Activated CD4-positive, alpha-beta T cell treated with anti-CD3 and anti-CD28 coated beads for 36 hours (primary cell): ENCODE measurements at places on chromosomes 11 and 22.

DNA sequence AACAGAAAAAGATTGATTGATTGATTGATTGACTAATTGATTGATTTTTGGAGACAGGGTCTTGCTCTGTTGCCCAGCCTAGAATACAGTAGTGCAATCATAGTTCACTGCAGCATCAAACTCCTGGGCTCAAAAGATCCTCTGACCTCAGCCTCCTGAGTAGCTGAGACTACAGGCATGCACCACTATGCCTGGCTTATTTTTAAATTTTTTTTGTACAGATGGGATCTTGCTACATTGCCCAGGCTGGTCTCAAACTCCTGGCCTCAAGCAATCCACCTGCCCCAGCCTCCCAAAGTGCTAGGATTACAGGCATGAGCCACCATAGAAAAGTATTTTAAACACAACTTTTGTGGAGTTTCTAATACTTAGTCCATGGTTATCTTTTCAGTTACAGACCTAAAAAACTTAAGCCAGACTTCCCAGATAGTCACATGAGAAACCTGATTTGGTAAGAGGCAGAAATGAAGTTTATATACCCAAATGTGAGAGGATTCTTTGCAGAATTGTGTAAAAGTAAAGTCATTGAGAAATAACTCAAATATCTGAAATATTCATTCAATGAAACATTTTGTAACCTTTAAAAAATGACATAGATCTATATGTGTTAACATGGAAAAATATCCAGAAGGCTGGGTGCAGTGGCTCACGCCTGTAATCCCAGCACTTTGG is 186.5 kb downstream of the SWAP70 start:
- no peaks in the 10 kb centered on the region for H3K27me3 ChIP-seq
- peaks cover 10% of the 10 kb centered on the region for H3K36me3 ChIP-seq
- no peaks in the 10 kb centered on the region for H3K4me1 ChIP-seq
- H3K4me3 ChIP-seq: no peak overlapping the region
- H3K27ac ChIP-seq: no peak overlapping the region

DNA sequence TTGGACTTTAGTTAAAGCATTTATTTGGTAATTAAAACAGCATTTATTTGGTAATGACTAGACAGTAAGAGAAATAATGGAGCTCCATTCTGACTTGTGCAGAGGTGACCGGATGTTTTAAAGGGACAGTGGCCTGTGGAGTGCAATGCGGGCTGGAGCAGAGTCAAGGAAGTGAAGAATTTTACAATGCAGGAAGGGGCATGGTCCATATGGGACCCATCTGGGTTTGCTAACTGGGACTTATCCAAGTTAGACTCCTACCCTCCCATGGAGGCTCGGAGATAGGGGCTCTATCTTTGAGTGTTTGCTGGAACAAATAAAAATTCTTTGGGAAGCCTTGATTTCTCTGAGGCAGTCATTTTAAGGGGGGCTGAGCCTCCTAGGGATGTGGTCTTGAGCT is 59.9 kb upstream of the MYO18B start:
- H3K4me3 ChIP-seq: no peak overlapping the region
- H3K27ac ChIP-seq: no peak overlapping the region
- H3K36me3 ChIP-seq: no peaks in the 10 kb centered on the region
- DNase-seq: no peak
- H3K4me1 ChIP-seq: peaks cover 4% of the 10 kb centered on the region

DNA sequence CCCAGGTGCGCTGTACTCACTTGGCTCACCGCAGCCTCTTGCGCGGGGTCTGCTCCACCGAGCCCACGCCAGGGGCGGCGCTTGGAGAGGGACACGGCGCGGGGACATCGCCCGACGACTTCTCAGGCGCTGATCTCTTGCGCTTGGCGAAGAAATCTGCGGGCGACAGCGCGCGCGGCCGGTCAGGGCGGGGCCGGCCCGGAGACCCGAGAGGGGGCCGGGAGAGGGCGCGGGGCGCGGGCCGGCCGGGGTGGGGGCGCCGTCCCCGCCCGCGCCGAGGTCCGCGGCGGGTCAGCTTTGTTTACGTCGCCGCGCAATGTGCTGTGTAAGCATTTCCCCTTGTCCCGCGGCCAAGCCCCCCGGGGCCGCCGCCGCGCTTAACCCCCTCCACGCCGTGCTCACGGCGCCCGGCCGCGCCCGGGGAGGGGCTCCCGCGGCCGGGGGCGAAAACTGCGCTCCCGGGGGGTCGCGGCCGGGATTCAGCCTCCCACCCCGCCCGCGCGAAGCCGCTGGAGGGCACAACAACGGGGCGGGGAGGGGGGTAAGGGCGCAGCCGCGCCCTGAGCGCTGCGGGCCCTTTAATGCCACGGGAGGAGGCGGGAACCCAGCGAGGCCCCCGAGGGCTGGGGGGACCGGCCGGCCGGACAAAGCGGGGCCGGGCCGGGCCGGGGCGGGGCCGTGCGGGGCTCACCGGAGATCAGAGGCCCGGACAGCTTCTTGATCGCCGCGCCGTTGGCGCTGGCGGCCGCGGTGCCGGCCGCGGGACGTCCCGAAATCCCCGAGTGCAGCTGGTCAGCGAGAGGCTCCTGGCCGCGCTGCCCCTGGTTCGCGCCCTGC is 1.4 kb downstream of the CDKN1C start:
- no peak overlapping the region for H3K4me3 ChIP-seq
- peaks cover 5% of the 10 kb centered on the region for H3K27me3 ChIP-seq
- H3K27ac ChIP-seq: no peak overlapping the region
- no peaks in the 10 kb centered on the region for H3K36me3 ChIP-seq
- DNase-seq: no peak

GRCh38 chr11:107669893-107670601 is 41.8 kb downstream of the SLN start:
- DNase-seq: no peak
- no peak overlapping the region for H3K27ac ChIP-seq
- no peaks in the 10 kb centered on the region for H3K36me3 ChIP-seq
- no peaks in the 10 kb centered on the region for H3K4me1 ChIP-seq
- H3K4me3 ChIP-seq: no peak overlapping the region

GRCh38 chr11:86440843-86441242 is 66.2 kb downstream of the CCDC81 start:
- no peak overlapping the region for H3K27ac ChIP-seq
- DNase-seq: no peak
- peaks cover 25% of the 10 kb centered on the region for H3K4me1 ChIP-seq
- H3K27me3 ChIP-seq: no peaks in the 10 kb centered on the region
- H3K4me3 ChIP-seq: no peak overlapping the region

- peaks cover 20% of the 10 kb centered on the region for H3K27me3 ChIP-seq
- H3K36me3 ChIP-seq: no peaks in the 10 kb centered on the region
- H3K4me3 ChIP-seq: no peak overlapping the region
- no peak overlapping the region for H3K27ac ChIP-seq
Observed at GRCh38 chr11:19953909-19954308, 206.4 kb downstream of the DBX1 start.

DNA sequence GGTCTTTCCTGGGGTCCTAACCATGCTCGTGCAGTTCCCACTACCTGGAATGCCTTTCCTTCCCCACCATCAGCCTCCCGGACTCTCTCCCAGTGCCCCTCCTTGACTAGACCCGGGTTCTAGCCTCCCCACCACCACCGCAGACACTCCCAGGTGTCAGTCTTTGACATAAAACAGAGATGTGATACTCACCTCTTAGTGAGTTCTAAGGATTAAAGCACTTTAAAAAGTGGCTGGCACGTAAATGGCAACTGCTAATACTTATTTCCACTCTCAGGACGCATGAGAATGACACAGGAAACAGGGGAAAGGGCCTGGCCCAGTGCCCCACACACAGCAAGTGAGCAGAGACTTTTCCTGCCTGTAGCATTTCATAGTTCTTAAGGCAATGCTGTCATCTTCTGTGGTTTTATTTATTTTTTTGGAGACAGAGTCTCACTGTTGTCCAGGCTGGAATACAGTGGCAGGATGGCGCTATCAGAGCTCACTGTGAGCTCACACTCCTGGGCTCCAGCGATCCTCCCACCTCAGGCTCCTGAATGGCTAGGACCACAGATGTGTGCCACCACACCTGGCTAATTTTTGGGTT is 1.9 kb upstream of the SLC25A45 start:
- H3K36me3 ChIP-seq: peaks cover 10% of the 10 kb centered on the region
- peak overlapping the region; percentile 78 for H3K4me3 ChIP-seq
- peak overlapping the region; percentile 97 for H3K27ac ChIP-seq
- DNase-seq: peak; percentile 47
- peaks cover 54% of the 10 kb centered on the region for H3K4me1 ChIP-seq

DNA sequence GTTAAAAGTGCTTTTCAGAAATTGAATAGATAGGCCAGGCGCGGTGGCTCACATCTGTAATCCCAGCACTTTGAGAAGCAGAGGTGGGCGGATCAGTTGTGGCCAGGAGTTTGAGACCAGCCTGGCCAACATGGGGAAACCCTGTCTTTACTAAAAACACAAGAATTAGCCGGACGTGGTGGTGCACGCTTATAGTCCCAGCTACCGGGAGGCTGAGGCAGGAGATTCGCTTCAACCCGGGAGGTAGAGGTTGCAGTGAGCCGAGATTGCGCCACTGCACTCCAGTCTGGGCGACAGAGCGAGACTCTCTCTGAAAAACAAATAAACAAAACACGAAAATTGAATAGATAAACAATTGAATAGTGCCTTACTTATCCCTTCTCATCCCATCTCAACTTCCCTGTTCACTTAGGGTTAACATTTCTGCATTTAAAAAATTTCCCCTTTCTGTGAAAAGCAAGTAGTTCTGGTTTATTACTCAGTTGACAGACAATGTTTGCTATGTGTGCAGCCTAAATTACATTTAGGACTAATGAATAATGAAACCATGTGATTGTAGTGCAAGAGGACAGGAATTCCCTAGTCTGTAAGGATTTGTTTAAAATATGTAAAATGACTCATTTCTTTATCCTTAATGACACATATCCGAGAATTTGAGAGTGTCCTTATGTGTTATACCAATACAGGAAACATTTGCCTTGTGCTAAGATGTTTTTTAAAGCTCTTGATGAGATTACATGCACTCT is 6.0 kb downstream of the RNF169 start:
- no peak for DNase-seq
- peaks cover 11% of the 10 kb centered on the region for H3K36me3 ChIP-seq
- no peaks in the 10 kb centered on the region for H3K27me3 ChIP-seq
- H3K4me1 ChIP-seq: peaks cover 38% of the 10 kb centered on the region

- DNase-seq: no peak
- no peaks in the 10 kb centered on the region for H3K27me3 ChIP-seq
- H3K4me3 ChIP-seq: no peak overlapping the region
- H3K27ac ChIP-seq: no peak overlapping the region
Observed at GRCh38 chr11:20443596-20443995, 56.1 kb downstream of the PRMT3 start.

GRCh38 chr11:567629-568292 is 7.0 kb downstream of the RASSF7 start:
- DNase-seq: no peak
- no peaks in the 10 kb centered on the region for H3K4me1 ChIP-seq
- peaks cover 13% of the 10 kb centered on the region for H3K36me3 ChIP-seq
- peak overlapping the region; percentile 69 for H3K27ac ChIP-seq
- H3K27me3 ChIP-seq: no peaks in the 10 kb centered on the region
- H3K4me3 ChIP-seq: peak overlapping the region; percentile 88

DNA sequence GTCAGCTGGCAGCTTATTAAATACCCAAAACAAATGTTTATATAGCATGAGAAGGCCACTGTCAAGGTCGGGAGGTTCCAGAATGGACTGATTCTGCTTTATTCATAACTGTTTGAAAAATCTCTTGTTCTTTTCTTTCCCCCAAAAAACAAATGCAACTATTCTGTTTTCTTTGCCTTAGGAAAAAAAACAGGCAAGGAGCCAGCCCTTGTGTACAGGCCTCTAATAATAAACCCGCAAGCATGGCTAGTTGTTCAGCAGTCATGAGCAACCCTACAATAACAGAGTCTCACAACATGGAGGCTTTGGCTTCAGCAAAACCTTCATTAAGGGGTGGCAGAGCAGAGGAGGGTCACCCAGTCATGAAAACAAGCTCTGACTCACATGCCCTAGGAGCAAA is 191.7 kb downstream of the KIRREL3 start:
- no peak overlapping the region for H3K27ac ChIP-seq
- H3K36me3 ChIP-seq: no peaks in the 10 kb centered on the region
- no peak for DNase-seq

GRCh38 chr11:128291835-128292234 is 295.5 kb downstream of the ETS1 start:
- H3K4me3 ChIP-seq: peak overlapping the region; percentile 78
- no peaks in the 10 kb centered on the region for H3K27me3 ChIP-seq
- H3K4me1 ChIP-seq: peaks cover 96% of the 10 kb centered on the region
- peak; percentile 77 for DNase-seq

DNA sequence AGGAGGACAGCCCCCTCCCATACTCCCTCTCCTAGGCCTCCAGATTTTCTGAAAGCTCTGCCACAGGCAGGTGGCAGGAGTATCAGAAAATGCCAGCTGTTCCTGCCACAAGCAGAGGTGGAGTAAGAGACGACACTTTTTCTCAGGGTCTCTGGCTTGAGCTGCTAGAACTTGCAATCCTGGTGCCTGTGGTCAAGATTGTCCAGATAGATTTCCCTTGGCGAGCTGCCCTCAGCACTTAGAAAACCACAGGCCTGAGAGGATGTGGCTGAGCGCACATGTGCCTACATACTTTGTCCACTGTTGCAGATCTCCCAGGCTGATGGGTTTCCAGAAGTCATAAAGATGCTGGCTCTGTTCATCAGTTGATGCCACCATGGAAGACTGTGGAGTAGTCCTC is 65.7 kb upstream of the NAV2 start:
- H3K4me1 ChIP-seq: no peaks in the 10 kb centered on the region
- peaks cover 2% of the 10 kb centered on the region for H3K27me3 ChIP-seq
- H3K27ac ChIP-seq: no peak overlapping the region
- no peaks in the 10 kb centered on the region for H3K36me3 ChIP-seq

DNA sequence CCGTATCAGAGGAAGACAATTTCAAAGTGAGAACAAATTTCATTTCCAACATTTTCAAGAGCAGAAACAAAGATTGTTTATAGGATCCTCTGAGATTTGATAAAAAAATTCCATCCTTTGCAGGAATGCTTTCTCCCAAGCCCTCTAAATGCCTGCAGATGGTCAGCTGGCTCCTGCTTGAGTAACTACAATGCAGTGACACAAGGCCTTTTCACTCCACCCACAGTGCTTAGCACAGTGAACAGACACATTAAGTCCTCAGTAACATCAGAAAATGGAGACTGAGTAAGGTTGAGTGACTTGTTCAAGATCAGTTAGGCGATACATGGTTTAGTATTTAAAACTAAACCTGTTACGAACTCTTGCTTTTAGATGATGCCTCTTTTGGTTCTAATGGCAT is 527.1 kb upstream of the CCDC90B start:
- peaks cover 10% of the 10 kb centered on the region for H3K27me3 ChIP-seq
- H3K36me3 ChIP-seq: no peaks in the 10 kb centered on the region
- H3K4me3 ChIP-seq: no peak overlapping the region

- H3K4me1 ChIP-seq: no peaks in the 10 kb centered on the region
- H3K36me3 ChIP-seq: no peaks in the 10 kb centered on the region
- H3K27ac ChIP-seq: no peak overlapping the region
- no peak overlapping the region for H3K4me3 ChIP-seq
- H3K27me3 ChIP-seq: peaks cover 10% of the 10 kb centered on the region
Observed at GRCh38 chr11:71119656-71120269, 132.6 kb downstream of the SHANK2 start.
